ENCODE measurements at places on chromosomes 12 and 14.

DNA sequence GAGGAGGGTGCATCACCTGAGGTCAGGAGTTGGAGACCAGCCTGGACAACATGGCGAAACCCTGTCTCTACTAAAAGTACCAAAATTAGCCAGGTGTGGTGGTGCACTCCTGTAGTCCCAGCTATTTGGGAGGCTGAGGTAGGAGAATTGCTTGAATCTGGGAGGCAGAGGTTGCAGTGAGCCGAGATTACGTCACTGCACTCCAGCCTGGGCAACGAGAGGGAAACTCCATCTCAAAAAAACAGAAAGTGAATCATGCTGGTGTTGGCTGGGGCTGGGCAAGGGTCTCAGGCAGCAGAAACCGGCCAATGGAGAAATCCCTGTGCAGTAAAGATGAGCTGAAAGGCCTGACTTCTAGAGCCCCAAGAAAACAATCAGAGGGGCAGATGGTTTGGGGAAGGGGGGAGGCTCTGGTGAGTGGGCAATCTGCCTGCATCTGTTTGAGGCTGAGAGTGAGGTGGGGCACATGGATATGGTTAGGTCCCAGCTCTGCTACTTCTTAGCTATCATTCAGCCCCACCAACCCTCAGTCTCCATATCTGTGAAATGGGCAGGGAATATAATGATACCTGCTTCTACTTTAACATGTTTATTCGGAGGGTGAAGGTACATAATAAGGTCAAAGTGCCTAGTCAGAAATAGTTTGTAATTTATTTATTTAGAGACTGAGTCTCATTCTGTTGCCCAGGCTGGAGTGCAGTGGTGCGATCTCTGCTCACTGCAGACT is 21.3 kb upstream of the COX6A1 start:
- no peak for DNase-seq

DNA sequence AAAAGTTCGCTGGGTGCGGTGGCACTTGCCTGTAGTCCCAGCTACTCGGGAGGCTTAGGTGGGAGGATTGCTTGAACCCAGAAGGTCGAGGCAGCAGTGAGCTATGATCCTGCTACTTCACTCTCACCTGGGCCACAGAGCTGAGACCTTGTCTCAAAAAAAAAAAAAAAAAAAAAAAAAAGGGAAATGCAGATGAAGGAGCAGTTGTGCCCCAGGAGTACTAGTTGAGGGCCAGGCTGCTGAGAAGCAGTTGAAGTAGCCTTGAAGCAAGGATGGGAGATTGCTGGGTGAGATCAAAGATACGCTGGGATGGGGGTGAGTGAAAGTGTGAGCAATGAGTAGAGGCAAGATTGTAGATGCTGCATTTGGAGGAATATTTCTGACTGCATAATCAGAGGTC is 93.4 kb upstream of the DNM1L start:
- DNase-seq = no peak

GRCh38 chr12:49535921-49536525 is 2.8 kb upstream of the KCNH3 start:
- no peak for DNase-seq

DNA sequence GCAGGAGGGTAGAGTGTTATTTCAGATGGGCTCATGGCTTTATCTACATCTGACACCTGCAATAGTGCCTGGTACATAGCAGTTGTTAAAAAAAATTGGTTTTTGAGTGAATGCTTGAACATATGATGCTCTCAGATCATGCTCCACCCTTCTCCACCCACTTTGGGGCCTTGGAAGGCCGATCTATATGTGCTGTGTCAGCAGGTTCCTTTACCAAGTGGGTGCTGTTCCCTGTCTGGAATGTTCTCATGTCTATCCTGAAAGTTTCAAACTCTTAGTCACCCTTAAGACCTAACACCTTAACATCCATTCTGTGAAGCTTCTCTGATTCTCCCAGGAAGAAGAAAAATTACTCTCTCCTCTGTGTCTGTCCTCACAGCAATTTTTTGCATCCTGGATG is 556.3 kb upstream of the TBX3 start:
- no peak for DNase-seq

- no peak for DNase-seq
Observed at GRCh38 chr12:46480316-46480715, 107.7 kb upstream of the SLC38A2 start.

DNA sequence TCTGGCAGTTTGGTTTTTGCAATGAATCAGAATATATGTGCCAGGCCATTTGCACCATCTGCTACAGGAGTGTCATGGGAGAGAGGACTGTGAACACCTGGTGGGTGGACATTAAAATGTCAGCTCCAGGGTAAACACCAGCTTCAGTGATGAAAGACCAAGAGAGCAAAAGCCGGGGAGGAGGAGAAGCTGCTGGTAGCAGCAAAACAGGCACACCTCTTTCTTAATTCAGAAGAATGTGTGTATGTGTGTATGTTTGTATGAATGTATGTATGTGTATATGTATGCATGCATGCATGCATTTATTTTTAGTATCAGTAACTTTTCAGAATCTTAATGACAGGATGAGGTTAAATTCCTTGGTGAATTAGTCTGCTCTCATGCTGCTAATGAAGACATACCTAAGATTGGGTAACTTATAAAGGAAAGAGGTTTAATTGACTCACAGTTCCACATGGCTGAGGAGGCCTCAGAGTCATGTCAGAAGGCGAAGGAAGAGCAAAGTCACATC is 357.4 kb upstream of the PRICKLE1 start:
- DNase-seq = no peak

DNA sequence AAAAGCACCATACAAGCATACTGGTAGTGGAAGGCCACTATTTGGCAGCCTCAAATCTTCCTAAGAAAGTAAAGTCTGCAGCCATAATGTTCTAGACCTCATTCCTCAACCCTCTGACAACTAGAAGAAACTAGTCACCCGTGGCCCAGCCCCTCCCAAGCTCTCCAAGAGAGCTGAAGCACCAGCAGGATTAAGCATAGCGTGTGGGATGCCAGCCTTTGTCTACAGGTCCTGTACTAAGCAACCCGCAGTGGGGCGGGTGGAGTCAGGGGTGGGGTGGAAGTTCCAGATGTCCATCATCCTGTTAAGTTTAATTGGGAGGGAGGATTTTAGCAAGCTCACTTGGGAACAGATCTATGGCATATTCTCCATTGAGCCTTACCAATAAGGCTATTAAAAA is 14.2 kb downstream of the SLC11A2 start:
- DNase-seq = no peak

- no peak for DNase-seq
Observed at GRCh38 chr12:79255288-79255687, 390.7 kb downstream of the SYT1 start.

Data from NCI-H1105 treated with DMSO at 0.1 percent for 48 hours (cell line).